Nasal cavity respiratory epithelium epithelial cell of viscerocranial mucosa (primary cell): ENCODE measurements at places on chromosomes 2 and 18. TPM values are rescaled to one million over a fixed set of nuclear protein-coding genes. Genes with fewer than 3 reads are reported as not detected.

Gene HMSD
- under 0.01 TPM in 1 of 2 replicates, not detected in the other for total RNA-seq

Gene TET3
- total RNA-seq = 8.9 and 15.1 TPM in 2 replicates

Gene HAAO
- 0.50 TPM in 1 of 2 replicates, not detected in the other for total RNA-seq

Gene MTCL1
- total RNA-seq = 17.8 and 37.7 TPM in 2 replicates

Gene OXER1
- total RNA-seq = 0.07 TPM in 1 of 2 replicates, not detected in the other

Gene L3MBTL4
- 1.4 and 8.0 TPM in 2 replicates for total RNA-seq

Gene STARD6
- 0.34 TPM in 1 of 2 replicates, not detected in the other for total RNA-seq

Gene CROCC2
- total RNA-seq = not detected in 2 replicates

Gene YES1
- total RNA-seq = 162 and 241 TPM in 2 replicates

Gene D2HGDH
- 9.9 and 16.6 TPM in 2 replicates for total RNA-seq

Gene ACVR1
- total RNA-seq = 20.5 and 57.7 TPM in 2 replicates

Gene CD207
- not detected in 2 replicates for total RNA-seq
